Pancreas (tissue), 10 donors: ENCODE measurements at places on chromosomes 4 and X. TPM values are rescaled to one million over a fixed set of nuclear protein-coding genes. Genes with fewer than 3 reads are reported as not detected.

MAGED4B gene
- total RNA-seq: 3.5 TPM

ZC4H2 gene
- 4.1 TPM for total RNA-seq

DUSP21 gene
- not detected for total RNA-seq

C4orf17 gene
- not detected for total RNA-seq

- no peak for DNase-seq
Observed at GRCh38 chr4:38769441-38769840, 13.3 kb downstream of the TLR10 start.

GRCh38 chr4:144181391-144181790, 40.9 kb upstream of the GYPA start:
- no peak for DNase-seq

GRCh38 chrX:150768132-150768485, 74.9 kb downstream of the MTMR1 start:
- DNase-seq: no peak

GRCh38 chr4:144748814-144749555, 103.0 kb downstream of the HHIP start:
- no peak for DNase-seq

GRCh38 chr4:106529348-106530023, 160.9 kb upstream of the GIMD1 start:
- DNase-seq: no peak
